ENCODE measurements at places on chromosomes 3 and 15.

DNA sequence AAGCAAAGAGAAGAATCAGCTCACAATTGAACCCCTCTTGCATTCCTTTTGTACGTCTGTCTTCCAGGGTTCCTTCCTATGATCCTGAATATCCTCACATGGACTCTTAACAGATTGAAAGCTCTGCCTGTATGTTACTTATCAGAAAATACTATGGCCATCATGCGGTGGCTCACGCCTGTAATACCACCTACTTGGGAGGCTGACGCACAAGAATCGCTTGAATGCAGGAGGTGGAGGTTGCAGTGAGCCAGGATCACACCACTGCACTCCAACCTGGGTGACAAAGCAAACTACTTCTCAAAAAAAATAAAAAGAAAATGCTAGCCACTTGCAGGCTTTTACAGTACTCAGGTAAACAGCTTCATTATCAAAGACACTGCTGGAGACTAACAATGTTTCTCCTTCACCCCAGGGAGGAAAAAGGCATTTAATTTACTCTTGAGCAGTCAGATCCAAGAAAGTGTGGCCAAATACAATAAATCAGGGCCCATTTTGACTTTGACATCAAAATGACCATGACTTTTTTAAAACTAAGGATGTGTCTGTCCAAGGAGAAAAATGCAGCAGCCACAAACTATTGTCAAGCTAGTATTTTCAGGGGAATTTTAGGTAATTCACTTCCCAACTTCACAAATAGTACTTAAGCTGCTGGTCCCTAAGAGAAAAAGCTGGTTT, 27.3 kb downstream of the NPTN start:
- no peak for DNase-seq

GRCh38 chr3:184745526-184745925, 33.7 kb upstream of the MAGEF1 start:
- no peak for DNase-seq

DNA sequence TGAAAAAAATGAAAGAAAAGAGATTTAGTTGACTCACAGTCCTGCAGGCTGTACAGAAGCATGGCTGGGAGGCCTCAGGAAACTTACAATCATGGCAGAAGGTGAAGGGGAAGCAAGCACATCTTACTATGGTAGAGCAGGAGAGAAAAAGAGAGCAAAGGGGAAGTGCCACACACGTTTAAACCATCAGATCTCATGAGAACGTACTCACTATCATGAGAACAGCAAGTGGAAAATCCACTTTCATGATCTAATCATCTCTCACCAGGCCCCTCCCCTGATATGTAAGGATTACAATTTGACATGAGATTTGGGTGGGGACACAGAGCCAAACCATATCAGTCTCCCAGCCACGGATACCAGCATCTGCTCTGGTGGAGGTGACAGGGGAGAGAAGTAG, 50.8 kb upstream of the CPOX start:
- no peak for DNase-seq

GRCh38 chr3:10322352-10322710, 1.4 kb upstream of the SEC13 start:
- DNase-seq: no peak

DNA sequence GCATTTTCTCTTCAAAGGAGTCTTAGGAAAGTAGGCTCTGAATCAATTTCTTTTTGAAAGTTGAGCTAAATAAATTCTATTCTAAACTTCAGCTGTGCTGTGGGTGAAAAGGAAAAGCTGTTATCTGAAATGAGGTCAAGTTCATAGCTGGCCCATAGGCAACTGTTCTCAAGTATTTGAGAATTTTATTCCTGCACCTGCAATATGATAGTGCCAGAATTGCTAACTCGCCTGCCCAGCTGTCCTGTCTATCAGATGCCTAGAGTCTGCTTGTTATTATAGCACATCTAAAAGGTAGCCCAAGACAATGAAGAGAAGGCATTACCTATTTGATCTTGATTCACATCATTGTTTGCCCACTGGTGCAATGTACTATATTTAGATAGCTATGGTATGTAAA, 798.7 kb downstream of the DIPK2A start:
- no peak for DNase-seq

GRCh38 chr3:141368925-141369794, 856 bp downstream of the ZBTB38 start:
- DNase-seq: peak; percentile 63

- DNase-seq: peak; percentile 29
These were observed 44.5 kb upstream of the CCNL1 start for GRCh38 chr3:157204431-157204830.

DNA sequence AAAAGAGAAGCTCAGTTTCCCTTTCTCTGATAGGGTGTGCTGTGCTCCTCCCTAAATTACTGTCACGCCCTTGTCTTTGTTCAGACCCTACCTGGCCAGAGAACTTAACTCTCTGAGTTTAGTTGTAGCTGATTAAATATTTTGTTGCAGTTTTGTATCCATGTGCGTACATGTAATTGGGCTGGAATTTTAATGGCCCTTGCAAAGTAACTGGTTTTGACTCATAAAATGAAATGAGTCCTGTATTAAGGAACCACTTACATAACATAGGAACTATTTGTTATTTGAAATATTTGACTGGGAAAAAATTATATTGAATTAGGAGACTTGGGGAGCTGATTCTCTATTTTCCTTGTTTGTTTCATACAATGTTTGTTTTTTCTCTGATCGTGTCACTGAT, 80.2 kb downstream of the LRRK1 start:
- peak; percentile 48 for DNase-seq

- DNase-seq: no peak
These were observed 574 bp downstream of the NGRN start for GRCh38 chr15:90266061-90266431.

- DNase-seq: no peak
These were observed 24.0 kb downstream of the PLSCR4 start for GRCh38 chr3:146226881-146227280.

DNA sequence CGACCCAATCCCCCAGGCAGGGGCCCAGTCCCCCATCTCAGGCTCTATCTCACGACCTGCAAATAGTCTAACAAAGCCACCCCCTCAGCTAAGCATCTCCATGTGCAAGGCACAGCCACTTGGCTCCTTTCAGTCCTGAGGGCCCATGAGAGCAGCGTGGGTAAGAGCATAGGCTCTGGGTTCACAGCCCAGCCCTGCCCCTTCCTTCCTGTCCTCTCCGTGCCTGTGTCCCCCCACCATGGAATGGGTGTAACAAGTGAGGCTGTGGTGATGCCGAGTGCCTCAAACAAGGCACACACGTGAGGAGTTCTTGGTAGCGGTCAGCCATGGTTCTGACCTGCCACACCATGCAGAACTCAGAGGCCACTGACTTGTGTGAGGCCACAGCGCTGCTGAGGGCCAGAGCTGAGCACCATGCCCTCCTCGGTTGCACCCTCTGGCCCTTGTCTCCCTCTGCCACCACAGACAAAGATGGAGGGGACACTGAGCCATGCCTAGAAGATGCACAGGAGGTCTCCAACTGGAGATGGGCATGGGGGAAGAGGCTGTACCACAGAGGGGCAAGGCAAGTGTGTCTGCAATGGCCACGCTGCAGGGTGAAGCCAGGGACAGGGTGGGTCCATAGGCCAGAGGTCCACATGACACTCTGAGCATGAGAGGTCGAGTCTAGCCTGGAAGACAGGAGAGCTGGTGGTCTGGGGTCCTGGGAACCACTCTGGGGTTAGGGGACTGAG, 10.0 kb downstream of the TPRA1 start:
- DNase-seq: no peak
